Activated CD4-positive, alpha-beta T cell treated with anti-CD3 and anti-CD28 coated beads for 36 hours (primary cell): ENCODE measurements at places on chromosomes 12 and 14.
A peak's percentile ranks its signal among the peaks of the same experiment; 100 is the strongest.

- H3K27ac ChIP-seq, result no peak overlapping the region
- no peaks in the 10 kb centered on the region for H3K27me3 ChIP-seq
- no peaks in the 10 kb centered on the region for H3K36me3 ChIP-seq
- no peaks in the 10 kb centered on the region for H3K4me1 ChIP-seq
- no peak overlapping the region for H3K4me3 ChIP-seq
- no peak for DNase-seq
These were observed 32.3 kb downstream of the RASSF9 start for GRCh38 chr12:85803923-85804322.

DNA sequence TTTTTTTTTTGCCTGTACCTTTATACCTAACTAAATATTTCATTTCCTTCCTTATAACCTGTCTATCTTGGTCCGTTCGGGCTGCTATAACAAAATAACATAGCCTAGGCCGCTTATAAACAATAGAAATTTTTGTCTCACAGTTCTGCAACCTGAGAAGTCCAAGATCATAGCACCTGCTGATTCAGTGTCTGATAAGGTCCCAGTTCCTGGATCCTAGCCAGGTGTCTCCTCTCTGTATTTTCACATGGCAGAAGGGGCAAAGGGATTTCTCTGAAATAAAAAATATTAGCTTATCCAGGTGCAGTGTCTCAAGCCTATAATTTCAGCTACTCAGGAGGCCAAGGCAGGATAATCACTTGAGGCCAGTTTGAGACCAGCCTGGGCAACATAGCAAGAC is 1046.6 kb upstream of the USP15 start:
- H3K27ac ChIP-seq, result no peak overlapping the region
- H3K27me3 ChIP-seq, result no peaks in the 10 kb centered on the region
- no peak for DNase-seq
- no peak overlapping the region for H3K4me3 ChIP-seq

GRCh38 chr12:10740182-10740581 is 17.1 kb upstream of the YBX3 start:
- no peaks in the 10 kb centered on the region for H3K36me3 ChIP-seq
- H3K27ac ChIP-seq, result no peak overlapping the region
- peaks cover 5% of the 10 kb centered on the region for H3K4me1 ChIP-seq
- no peak overlapping the region for H3K4me3 ChIP-seq

DNA sequence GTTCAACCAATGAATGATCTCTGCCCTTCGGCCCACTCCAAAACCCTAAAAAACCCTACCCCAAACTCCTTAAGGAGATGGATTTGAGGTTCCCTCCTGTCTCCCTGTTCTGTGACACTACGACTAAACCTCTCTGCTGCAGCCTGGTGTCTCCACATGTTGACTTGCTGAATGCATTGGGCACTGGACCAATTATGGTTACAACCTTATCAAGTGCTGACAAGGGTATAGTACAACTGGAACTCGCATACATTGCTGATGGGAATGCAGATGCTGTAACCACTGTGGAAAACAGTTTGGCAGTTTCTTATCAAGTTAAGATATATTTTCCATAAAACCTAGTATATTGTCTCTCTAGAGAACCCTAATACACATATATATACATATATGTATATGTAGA is 6.3 kb upstream of the DICER1 start:
- H3K27ac ChIP-seq, result no peak overlapping the region
- DNase-seq, result no peak
- no peaks in the 10 kb centered on the region for H3K27me3 ChIP-seq
- no peak overlapping the region for H3K4me3 ChIP-seq
- peaks cover 2% of the 10 kb centered on the region for H3K4me1 ChIP-seq

DNA sequence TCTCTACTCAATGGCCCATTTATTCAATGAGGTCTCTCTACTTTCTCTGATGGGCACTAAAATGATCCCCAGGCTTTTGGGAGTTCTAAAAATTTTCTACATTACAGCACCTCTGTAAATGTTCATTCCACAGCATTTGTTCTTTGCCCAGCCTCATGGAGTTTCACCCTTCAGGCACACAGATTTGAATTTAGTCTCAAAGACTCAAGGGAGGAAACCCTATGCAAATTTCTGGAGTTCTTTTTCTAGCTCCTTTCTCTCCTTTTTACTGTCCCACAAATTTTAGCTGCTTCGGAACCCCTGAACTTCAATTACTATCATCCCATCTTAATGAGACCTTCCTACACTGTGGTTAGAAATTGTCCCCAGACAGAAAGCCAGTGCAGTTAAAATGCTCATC is 17.5 kb upstream of the RAB21 start:
- no peak for DNase-seq
- no peak overlapping the region for H3K4me3 ChIP-seq
- no peak overlapping the region for H3K27ac ChIP-seq
- no peaks in the 10 kb centered on the region for H3K4me1 ChIP-seq
- H3K27me3 ChIP-seq, result no peaks in the 10 kb centered on the region

- no peaks in the 10 kb centered on the region for H3K27me3 ChIP-seq
- H3K4me3 ChIP-seq, result no peak overlapping the region
- H3K36me3 ChIP-seq, result no peaks in the 10 kb centered on the region
These were observed 70.5 kb upstream of the CPSF6 start for GRCh38 chr12:69168828-69169227.

DNA sequence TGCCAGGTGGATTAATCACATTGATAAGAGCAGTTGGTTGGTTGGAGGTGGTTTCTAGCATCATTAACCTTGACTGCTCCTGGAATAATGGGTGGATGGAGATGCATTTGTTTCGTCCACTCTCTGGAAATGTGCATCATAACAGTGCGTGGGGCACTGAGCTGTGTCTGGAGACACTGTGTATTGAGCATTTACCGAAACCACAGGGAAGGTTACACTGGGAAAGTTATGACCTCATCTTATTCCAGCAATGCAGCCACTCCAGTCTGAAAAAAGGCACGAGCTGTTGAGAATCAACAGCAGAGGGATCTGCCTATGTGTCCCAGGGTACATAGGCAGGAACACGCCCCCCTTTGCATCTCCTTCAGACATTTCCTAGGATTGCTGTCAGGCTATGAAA is 27.2 kb downstream of the RNFT2 start:
- H3K27ac ChIP-seq, result no peak overlapping the region
- no peaks in the 10 kb centered on the region for H3K27me3 ChIP-seq
- DNase-seq, result no peak
- H3K4me3 ChIP-seq, result no peak overlapping the region
- H3K4me1 ChIP-seq, result no peaks in the 10 kb centered on the region

GRCh38 chr12:26633591-26634210 is 199.3 kb downstream of the ITPR2 start:
- H3K4me3 ChIP-seq, result no peak overlapping the region
- peaks cover 2% of the 10 kb centered on the region for H3K4me1 ChIP-seq
- no peak overlapping the region for H3K27ac ChIP-seq
- H3K36me3 ChIP-seq, result peaks cover 12% of the 10 kb centered on the region

DNA sequence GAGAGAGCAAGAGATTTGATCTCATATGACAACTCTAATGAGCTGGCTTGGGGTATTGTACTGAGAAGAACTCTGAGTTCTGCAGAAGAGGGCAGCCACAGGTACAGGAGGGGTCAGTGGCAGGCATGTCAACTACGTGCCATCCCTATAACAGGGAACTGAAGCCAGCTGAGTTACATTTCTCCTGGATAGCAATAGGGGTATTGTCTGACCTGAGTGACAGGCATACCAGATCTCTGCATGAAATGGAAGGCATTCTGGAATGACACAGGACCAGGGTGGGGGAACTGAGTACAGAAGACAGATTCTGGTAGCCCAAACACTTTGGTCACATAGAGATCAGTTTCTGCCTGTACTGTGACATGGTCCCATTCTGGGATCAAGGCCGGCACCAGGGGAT is 35.8 kb downstream of the EFCAB11 start:
- H3K4me3 ChIP-seq, result no peak overlapping the region
- peaks cover 3% of the 10 kb centered on the region for H3K27me3 ChIP-seq
- DNase-seq, result no peak
- peaks cover 3% of the 10 kb centered on the region for H3K4me1 ChIP-seq
- no peaks in the 10 kb centered on the region for H3K36me3 ChIP-seq

DNA sequence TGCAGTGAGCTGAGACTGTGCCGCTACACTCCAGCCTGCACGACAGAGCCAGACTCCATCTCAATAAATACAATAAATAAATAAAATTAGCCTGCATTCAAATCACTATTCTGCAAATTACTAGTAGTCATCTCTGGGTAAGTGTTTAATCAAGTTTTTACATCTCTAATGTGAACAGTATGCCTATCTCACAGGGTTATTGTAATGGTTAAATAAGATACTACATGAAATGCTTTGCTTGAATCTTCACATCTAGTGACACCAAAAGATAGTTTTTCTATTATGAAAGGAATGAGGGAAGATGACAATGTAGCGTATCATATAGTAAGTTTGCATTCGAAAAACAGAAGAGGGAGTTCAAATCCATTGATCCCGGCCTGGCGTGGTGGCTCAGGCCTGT is 2.1 kb downstream of the SRSF9 start:
- H3K36me3 ChIP-seq, result peaks cover 29% of the 10 kb centered on the region
- H3K4me1 ChIP-seq, result peaks cover 38% of the 10 kb centered on the region
- no peak for DNase-seq
- no peaks in the 10 kb centered on the region for H3K27me3 ChIP-seq

GRCh38 chr14:64620910-64621309 is 71.1 kb downstream of the PPP1R36 start:
- H3K36me3 ChIP-seq, result no peaks in the 10 kb centered on the region
- H3K27ac ChIP-seq, result no peak overlapping the region
- no peak for DNase-seq
- no peak overlapping the region for H3K4me3 ChIP-seq
- H3K27me3 ChIP-seq, result no peaks in the 10 kb centered on the region

DNA sequence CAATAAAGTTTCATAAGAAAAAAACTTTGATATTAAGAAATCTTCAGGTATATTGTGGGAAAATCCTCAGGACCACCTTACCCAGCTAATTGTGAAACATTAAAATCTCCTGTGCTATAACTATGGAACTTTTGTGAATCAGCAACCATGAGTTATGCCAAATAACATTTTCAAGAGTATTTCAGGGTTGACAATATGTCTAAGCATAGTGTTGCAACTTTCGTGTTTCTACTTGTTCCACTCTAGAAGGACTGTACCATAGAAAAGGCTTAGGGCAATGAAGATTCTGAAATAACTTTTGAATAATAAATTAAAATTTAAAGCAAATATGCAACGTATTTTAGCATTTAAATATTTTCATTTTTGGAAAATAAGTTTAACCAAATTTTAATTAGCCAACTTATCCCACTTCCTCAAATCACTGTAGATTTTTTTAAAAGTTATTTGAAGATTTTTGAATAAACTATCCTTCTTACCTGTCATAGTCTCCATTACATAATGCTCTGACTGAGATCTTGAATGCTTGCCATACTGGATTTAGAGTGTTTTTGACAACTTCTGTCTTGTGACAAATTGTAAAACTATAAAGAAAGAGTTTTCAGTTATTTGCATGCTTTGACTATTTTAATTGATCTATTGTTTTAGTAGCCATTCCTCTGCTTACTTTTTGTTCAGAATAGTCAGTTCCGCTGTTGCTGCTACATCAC is 143.6 kb downstream of the CPNE8 start:
- no peaks in the 10 kb centered on the region for H3K27me3 ChIP-seq
- DNase-seq, result no peak
- H3K36me3 ChIP-seq, result peaks cover 5% of the 10 kb centered on the region
- no peak overlapping the region for H3K27ac ChIP-seq

GRCh38 chr14:54177019-54177418 is 219.8 kb upstream of the CDKN3 start:
- H3K4me3 ChIP-seq, result no peak overlapping the region
- H3K27ac ChIP-seq, result no peak overlapping the region
- no peak for DNase-seq
- H3K4me1 ChIP-seq, result no peaks in the 10 kb centered on the region
- H3K27me3 ChIP-seq, result peaks cover 24% of the 10 kb centered on the region

GRCh38 chr12:52975820-52976573 is 27.1 kb downstream of the KRT18 start:
- no peaks in the 10 kb centered on the region for H3K4me1 ChIP-seq
- no peak overlapping the region for H3K4me3 ChIP-seq
- peaks cover 20% of the 10 kb centered on the region for H3K27me3 ChIP-seq
- H3K27ac ChIP-seq, result no peak overlapping the region

GRCh38 chr12:88298761-88299242 is 156.7 kb downstream of the TMTC3 start:
- H3K36me3 ChIP-seq, result peaks cover 2% of the 10 kb centered on the region
- H3K27me3 ChIP-seq, result peaks cover 4% of the 10 kb centered on the region
- H3K4me3 ChIP-seq, result peak overlapping the region; percentile 13

- H3K27ac ChIP-seq, result no peak overlapping the region
- H3K4me3 ChIP-seq, result no peak overlapping the region
- H3K27me3 ChIP-seq, result no peaks in the 10 kb centered on the region
- H3K36me3 ChIP-seq, result no peaks in the 10 kb centered on the region
- no peaks in the 10 kb centered on the region for H3K4me1 ChIP-seq
These were observed 113.3 kb downstream of the PRKD1 start for GRCh38 chr14:29814156-29815015.

GRCh38 chr12:112230136-112230535 is 104.8 kb downstream of the TRAFD1 start:
- no peak for DNase-seq
- H3K27ac ChIP-seq, result no peak overlapping the region

DNA sequence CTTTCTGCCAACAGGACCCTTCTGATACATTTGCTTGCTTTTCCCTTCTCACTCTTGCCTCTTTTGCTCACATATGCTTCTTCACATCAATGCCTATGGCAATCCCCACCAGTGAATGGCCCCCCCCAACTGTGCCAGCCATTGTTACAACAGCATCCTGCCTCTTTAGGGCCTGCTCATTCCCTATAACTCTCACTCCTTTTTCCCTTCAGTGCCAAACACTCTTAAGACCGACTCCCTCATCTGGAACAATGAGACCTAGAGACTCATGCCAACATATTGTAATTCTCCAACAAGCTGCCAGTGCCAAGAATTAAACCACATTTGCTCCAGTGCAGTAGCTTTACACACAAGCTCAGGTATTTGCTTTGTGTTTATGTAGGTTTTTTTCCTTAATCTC is 189.0 kb downstream of the SOX5 start:
- H3K27me3 ChIP-seq, result no peaks in the 10 kb centered on the region
- no peaks in the 10 kb centered on the region for H3K36me3 ChIP-seq
- H3K27ac ChIP-seq, result no peak overlapping the region
- no peak for DNase-seq
- H3K4me3 ChIP-seq, result no peak overlapping the region

DNA sequence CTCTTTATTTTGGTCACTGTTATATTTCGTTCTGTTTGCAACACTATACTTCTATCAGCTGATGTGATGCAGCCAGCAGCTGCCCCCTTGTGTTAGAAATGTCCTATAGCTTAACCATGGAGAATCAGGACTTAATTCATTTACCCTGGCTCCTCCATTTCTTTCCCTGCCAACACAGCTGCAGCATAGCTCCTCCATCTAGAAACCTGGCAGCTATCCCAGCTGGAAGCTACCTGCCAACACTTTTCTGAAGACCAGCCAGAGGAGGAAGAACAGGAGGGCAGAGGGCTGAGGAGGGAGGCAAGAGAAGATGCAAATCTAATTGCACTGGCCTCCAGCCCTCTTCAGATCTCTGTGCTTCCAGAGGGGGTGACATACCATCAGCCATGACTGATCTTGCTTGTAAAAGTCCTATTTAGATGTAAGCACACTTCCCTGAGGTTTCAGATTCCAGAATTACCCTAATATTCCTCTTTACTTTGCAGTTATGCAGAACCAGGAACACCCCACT is 156.8 kb upstream of the TMEM260 start:
- peak; percentile 24 for DNase-seq
- H3K4me3 ChIP-seq, result no peak overlapping the region
- H3K36me3 ChIP-seq, result no peaks in the 10 kb centered on the region
- H3K4me1 ChIP-seq, result no peaks in the 10 kb centered on the region
- peaks cover 2% of the 10 kb centered on the region for H3K27me3 ChIP-seq
- no peak overlapping the region for H3K27ac ChIP-seq

- no peaks in the 10 kb centered on the region for H3K4me1 ChIP-seq
- no peak overlapping the region for H3K4me3 ChIP-seq
- H3K27me3 ChIP-seq, result no peaks in the 10 kb centered on the region
- H3K27ac ChIP-seq, result no peak overlapping the region
These were observed 8.9 kb upstream of the EEA1 start for GRCh38 chr12:92938018-92938417.
